ENCODE measurements at places on chromosomes 1 and 21.

- H3K36me3 ChIP-seq, result no peaks in the 10 kb centered on the region
- no peak overlapping the region for H3K4me3 ChIP-seq
- H3K27me3 ChIP-seq, result no peaks in the 10 kb centered on the region
- DNase-seq, result no peak
- H3K4me1 ChIP-seq, result no peaks in the 10 kb centered on the region
These were observed 54.8 kb downstream of the CYP2J2 start for GRCh38 chr1:59871746-59872145.

DNA sequence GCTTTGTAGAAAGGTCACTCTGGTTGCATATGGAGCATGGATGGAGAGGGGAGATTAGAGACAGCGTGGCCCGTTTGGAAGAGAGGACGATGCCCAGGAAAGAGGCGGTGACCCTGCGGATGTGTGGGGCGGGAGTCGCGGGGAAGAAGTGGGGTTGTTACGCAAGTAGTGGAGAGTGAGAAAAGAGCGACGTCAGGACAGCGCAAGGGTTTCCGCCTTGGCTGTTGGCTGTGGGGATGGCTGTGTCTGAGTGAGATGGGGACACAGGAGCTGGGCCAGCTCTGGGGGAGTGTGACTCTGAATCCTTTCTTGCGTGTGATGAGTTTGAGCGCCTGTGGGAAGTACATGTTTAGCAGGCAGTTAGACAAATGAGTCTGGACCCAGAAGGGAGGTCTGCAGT, 3.8 kb downstream of the B4GALT2 start:
- no peaks in the 10 kb centered on the region for H3K27me3 ChIP-seq
- no peak overlapping the region for H3K27ac ChIP-seq
- H3K36me3 ChIP-seq, result peaks cover 5% of the 10 kb centered on the region

GRCh38 chr1:208206092-208206698, 38.0 kb downstream of the PLXNA2 start:
- no peaks in the 10 kb centered on the region for H3K36me3 ChIP-seq
- no peaks in the 10 kb centered on the region for H3K27me3 ChIP-seq
- no peak overlapping the region for H3K4me3 ChIP-seq
- no peaks in the 10 kb centered on the region for H3K4me1 ChIP-seq
- no peak for DNase-seq

DNA sequence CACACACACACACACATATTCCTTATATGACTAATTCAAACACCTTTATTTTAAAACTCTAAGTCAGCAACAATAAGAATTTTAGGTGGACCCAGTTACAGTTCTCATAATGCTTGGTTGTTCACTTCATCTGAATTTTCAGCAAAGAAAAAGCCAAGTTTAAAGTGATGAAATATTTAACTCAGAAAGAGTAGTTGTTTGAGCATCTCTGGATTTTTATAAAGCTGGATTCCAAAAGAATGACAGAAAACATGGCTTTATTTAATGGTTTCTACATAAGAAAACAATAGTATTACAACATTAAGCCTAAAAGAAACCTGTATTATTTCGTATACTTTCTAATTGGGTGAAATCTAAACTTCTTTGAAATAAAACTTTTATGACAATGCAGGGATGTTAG, 54.2 kb upstream of the ADAMTS5 start:
- no peaks in the 10 kb centered on the region for H3K36me3 ChIP-seq
- H3K27ac ChIP-seq, result no peak overlapping the region
- H3K4me3 ChIP-seq, result no peak overlapping the region

DNA sequence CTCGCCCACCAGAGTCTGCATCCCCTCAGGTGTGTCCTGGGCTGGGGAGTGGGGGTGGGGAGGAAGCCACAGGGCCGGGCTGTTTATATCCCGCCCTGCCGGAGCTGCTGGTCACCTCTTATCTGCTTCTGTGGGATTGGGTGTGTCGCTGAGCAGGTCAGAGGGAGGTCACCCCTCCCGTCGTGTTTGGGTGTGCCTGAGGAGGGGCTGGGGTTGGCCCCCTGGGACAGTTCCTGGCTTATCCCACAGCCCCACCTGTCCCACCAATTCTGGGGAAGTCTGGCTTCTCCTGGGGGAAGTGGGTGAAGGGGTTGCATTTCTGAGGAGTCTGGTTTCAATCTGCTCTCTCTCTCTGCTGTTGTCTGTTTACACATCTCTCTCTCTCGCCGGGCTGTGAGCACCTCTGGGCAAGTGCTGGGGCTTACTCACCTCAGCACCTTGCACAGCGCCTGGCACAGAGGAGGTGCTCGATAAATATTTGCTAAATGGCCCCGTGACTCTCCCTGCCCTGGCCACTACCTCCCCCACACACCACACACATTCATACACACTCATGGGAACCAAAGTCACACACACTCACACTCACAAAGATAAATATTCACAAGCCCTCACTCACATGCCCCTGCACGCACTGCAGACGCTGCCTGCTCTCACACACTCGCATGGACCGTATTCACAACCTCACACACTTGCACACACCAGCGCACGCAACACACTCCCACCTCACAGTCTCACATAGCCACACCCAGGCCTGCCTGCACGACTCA, 8.3 kb downstream of the ELF3 start:
- DNase-seq, result no peak
- no peak overlapping the region for H3K4me3 ChIP-seq
- no peaks in the 10 kb centered on the region for H3K36me3 ChIP-seq
- no peak overlapping the region for H3K27ac ChIP-seq
